Activated T-cell treated with anti-CD3 and anti-CD28 coated beads, Interleukin-2, amount 50 U/mL, for 72 hours (primary cell): ENCODE measurements at places on chromosomes 2 and 18.

DNA sequence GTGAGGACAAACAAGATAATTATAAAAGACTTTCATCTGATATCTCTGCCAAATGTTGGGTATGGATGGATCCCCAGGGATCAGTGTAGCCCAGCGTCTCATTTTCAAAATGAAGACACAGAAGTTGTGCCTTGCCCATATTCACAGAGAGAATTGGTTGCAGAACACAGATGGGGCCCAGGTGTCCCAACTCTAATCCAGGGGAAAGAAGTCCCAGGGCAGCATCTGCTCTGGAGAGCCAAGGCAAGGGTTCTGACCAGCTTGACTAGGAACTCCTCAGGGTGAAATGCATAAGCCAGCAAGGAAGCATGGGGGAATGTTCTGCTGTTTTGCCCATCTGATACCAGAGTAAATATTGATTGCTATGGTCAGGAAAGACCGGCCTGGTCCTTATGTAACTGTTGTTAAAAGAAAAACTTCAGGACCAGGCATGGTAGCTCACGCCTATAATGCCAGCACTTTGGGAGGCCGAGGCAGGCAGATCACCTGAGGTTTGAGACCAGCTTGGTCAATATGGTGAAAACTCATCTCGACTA, 68.7 kb upstream of the CABLES1 start:
- DNase-seq: no peak

DNA sequence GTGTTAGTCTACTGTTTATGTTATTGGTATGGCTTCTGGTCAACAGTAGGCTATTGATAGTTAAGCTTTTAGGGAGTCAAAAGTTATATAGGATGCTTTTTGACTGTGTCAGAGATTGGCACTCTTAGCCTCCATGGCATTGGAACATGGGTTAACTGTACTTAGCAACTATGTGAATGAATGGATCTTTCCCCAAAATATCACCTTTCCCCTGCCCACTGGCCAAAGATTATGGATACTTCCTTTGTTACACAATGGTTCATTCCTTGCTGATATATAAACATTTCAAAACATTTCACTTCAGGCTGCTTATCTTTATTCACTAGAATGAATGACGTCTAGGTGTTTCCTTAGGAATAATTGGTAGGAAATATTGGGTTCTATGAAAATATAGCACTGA, 62.1 kb upstream of the DOCK10 start:
- no peak for DNase-seq

DNA sequence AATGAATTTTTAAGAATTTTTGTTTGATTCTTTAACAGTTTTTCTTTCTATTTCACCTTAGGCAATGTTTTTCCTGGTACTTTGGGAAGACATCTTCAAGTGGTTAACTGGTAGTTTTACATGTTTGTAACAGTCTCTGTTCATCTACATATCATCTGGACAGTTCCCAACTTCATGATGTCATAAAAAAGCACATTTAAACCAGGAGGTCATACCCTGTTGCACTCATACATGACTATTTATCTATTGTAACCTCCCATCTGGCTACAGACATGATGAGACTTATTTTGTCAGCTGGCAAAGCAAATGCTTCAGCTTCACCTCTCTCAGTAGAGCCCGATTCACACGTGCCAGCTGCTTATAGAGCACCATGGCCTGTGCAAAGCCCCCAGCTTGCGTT, 99.8 kb upstream of the YPEL5 start:
- DNase-seq: no peak

GRCh38 chr18:75198036-75198435, 10.9 kb downstream of the PTGR3 start:
- DNase-seq: no peak

DNA sequence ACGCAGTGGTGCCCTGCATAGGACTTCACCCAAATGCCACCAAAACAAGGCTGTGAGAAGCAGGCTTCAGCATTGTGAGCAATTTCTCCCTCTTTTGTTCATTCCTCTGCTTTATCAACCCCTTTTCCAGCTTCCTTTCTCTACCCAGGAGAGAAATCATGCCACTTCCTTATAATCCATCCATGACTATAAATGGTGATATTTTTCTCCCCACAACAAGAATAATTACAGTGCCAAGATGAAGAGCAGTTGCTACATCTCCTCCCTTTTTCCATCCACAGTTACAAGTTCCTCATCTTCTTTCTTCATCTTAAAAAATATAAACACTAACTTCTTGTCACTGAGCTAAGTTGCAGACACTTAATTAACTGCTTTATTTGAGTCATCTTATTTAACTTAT, 167.2 kb downstream of the ANTXR1 start:
- DNase-seq: no peak

DNA sequence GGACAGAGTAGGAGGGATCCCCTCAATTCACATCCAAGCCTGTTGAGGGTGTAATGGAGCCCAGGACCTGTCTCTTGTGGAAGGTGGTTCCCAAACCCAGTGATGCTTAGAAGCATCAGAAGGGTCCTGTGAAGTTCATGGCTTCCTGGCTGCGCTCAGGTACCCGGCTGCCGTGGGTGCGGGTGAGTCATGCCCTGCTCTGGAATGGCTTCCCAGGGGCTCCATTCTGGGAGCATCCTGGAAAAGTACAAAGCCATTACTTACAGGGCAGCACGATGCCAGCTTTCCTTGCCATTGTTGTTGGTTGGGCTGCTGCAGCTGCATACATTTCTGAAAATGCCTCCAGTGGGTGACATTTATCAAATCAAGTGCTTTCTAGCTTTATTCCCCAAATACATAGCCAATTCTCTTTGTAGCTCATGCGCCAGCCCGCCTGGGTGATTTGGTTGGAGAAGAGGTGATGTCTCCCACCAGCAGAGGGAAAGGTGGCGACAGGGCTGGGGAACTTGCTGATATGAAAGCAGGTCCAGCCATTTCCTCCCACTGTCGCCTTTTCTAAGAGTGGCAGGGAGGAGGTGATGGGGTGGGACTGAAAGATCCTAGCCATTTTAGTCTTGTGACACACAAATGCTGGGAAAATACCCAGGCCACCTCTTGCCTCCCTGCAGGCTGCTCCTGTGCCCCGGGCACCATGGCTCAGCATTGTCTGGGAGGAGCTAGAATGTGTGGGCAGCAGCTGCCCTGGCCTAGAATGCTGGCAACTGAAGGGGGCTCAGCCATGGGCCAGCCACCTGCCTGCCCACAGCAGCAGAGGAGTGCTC, 65.9 kb upstream of the HPCAL1 start:
- no peak for DNase-seq

- no peak for DNase-seq
Observed at GRCh38 chr2:60337142-60337497, 216.3 kb downstream of the BCL11A start.

DNA sequence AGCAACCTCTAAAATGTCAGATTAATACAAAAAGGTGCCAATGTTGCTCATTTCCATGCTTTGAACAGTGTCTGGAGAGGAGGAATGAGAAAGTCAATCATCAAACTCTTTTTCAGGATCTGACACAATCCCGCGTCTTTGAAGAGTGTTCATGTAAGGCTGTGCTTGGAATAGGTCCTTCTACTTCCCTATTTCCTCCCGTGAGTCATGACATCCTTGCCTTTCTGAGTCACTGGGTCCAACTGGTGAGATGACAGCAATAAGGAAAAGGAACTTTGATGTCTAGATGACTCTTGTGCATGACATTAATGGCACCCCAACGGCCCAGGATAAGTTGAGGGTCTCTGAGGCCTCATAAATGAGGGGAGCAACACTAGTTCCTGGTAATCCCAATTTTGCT, 109.0 kb upstream of the CELF4 start:
- DNase-seq: no peak

GRCh38 chr2:33023728-33024500, 77.2 kb downstream of the LTBP1 start:
- DNase-seq: no peak

GRCh38 chr2:99622534-99622933, 132.7 kb upstream of the REV1 start:
- DNase-seq: no peak

DNA sequence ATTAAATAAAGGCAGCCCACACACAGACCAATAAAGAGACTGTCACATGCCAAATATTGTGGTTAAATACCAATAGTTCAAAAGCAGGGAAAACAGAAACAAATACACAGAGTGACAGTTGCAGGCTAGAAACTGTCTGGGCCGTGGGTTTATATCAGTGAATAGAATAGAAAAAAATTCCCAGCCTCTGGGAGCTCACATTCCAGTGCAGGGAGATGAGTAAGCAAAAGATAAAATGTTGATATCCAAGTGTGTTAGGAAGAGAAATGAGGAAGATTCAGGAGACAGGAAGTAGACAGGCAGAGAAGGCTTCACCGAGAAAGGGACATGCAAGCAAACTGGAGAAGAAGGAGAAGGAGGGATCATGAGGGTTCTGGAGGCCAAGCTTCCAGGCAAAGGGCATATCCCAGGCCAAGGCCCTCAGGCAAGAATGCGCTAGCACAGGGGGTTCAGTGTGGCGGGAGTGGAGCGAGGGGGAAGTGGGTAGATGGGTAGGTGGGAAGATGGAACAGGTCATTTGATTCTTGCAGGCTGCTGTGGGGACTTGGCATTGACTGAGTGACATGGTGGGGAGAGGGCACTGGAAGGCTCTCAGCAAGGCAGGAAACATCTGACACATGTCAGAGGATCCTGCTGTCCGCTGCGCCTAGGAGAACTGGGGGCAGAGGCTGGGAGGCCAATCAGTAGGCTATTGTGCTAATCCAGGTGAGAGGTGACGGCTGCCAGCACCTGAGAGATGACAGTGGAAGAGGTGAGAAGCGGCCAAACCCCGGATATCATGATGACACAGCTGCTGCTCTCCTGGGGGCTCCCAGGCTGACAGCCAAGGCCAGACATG, 89.2 kb downstream of the ZBTB7C start:
- no peak for DNase-seq

GRCh38 chr2:139162456-139162855, 382.3 kb upstream of the NXPH2 start:
- no peak for DNase-seq

- no peak for DNase-seq
Observed at GRCh38 chr18:66342577-66342976, 261.3 kb downstream of the CDH19 start.

- no peak for DNase-seq
Observed at GRCh38 chr2:20451341-20451740, 4.5 kb downstream of the RHOB start.

DNA sequence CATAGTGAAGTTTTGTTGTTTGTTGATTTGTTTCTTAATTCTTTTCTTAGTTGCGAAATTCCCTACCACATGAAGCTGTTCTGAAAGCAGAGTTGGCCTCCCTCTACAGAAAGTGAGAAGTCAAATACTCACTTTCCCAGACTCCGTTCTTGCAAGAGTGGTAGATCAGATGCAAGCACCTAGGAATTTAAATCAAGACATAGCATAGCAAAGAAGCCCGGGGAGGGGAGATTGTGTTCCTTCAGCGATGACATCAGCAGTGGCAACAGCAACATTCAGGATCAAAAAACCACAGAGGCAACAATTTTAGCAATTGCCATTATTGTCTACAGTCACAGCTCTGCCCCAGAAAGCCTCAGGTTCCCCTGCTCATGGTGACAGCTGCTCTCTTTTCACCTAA, 580.0 kb downstream of the RNF144A start:
- no peak for DNase-seq

DNA sequence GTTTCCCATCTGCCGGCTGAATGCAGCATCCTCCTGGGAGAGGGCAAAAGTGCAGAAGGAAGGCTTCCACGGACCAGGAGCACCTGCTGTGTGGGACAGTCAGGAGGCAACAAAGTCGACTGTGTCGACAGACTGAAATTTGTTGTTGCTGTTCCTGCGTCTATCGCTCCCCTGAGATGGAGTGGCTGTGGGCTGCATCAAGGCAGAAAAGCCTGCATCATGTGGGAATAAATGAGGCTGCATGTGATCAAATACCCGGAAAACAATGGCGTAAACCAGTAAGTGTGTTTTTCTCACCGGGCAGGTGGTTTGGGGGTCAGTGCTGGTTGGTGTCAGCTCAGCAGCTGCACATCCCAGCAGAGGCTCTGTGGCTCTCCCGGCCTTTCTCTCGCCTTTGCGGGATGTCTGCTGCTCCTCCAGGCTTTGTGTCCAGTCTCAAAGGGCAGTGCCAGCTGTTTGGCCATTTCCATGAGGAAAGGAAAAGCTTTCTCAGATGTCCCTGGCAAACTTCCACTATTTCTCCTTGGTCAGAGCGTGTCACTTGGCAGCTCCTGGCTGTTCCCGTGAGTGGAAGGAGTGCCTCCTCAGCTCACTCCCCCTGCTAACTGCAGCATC, 262.4 kb downstream of the NDUFA10 start:
- DNase-seq: no peak

- no peak for DNase-seq
Observed at GRCh38 chr18:56756966-56757365, 105.8 kb downstream of the WDR7 start.

DNA sequence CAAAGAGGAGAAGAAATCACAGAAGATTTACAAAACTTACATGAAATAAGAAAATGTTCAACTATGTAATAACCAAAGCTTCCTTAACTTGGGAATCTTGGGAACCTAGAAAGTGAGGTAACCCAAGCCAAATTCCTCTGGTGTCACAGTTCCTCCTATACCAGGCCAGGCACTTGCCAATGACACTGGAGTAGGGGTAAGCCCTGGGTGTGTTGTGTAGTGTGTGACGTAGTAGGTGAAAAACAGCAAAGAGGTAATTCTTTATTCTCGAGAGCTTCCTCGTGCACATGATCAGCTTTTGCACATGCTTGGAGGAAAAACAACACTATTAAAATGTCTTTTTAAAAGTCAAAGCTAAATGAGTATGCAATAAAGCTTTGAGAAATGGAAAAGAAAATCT, 118.0 kb downstream of the METTL8 start:
- DNase-seq: no peak

DNA sequence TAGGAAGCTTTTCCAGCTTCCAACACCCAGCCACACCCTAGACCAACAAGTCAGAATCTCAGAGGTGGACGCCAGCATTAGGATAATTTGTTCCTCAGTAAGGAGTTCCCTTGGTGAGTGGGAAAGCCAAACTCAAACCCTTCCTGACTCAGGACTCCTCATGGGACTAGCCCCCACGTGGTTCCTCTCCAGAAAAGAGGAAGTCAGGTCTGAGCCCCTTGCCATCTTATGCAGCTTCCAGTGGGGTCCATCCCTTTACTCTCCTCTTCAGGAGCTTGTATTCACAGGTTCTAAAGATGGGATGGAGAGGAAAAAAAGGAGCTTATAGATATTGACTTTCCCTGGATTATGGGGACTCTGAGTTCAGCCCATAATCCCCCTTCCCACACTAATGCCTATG, 14.8 kb upstream of the NOTO start:
- no peak for DNase-seq

- no peak for DNase-seq
Observed at GRCh38 chr2:206160125-206160806, 571 bp downstream of the EEF1B2 start.

GRCh38 chr2:203301667-203302066, 26.5 kb upstream of the ABI2 start:
- no peak for DNase-seq
